ENCODE measurements at places on chromosomes 3 and 15.
A peak's percentile ranks its signal among the peaks of the same experiment; 100 is the strongest.

GRCh38 chr3:67048715-67049074 lies 50.6 kb downstream of the KBTBD8 start:
- DNase-seq: no peak

DNA sequence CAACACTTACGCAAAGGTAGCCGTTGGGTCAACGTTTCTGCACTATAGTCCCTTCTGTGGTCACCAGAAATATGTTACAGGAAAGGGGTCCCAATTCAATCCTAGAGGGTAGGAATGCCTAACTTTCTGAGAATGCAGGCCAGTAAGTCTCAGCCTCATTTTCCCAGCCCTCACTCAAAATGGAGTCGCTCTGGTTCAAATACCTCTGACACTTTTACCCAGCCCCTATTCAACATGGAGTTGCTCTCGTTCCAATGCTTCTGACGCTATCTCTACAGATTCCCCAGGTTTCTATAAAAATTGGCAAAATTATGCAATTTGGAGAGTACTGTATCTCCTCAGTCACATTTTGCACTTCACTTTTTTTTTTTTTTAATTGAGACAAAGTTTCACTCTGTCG lies 39.7 kb downstream of the ZNF445 start:
- no peak for DNase-seq

DNA sequence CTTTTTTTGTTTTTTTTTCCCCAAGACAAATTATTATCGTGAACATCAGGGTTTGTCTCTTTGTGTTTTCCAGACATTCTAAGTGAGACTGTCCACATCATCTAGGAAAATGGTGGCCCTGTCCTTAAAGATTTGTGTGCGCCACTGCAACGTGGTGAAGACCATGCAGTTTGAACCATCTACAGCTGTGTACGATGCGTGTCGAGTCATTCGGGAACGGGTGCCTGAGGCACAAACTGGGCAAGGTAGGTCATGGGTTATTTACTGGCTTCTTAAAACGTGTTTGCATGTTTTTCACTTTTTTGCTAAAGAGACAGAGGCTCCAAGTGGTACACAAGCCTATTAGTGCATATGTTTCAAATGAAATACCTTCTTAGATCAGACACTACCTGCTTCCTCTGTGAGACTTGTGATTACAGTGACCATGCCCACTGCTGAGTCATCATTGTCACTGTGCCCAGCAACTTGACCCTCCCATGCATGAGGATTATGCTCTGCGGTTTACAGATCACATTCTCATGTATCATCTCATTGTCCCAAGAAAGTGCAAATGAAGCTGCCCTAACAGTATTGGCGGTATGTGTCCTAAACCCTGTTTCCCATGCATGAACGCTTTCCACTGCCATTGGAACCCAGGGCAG lies 395.2 kb upstream of the TPM1 start:
- DNase-seq: peak; percentile 65

GRCh38 chr3:178845420-178846118 lies 226.0 kb downstream of the ZMAT3 start:
- peak; percentile 48 for DNase-seq

DNA sequence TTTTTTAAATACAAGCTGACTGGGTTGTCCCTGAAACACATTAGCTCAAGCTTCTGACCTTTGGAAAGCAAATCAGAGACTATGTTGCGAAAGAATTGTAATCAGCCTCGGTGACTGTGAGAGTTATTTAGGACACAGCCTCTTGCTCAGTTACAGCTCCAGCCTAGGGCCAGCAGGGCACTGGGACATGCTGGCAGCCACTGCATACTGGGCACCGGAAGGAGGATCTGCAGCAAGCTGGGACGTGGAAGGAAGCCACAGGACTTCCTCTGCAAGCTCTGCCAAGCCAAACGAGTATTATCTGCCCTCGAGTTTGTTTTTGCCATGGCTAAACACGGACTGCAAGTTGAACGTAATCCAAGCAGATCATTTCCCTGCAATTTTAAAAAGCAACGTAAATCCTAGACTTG lies 24.4 kb upstream of the COPG1 start:
- DNase-seq: peak; percentile 99

DNA sequence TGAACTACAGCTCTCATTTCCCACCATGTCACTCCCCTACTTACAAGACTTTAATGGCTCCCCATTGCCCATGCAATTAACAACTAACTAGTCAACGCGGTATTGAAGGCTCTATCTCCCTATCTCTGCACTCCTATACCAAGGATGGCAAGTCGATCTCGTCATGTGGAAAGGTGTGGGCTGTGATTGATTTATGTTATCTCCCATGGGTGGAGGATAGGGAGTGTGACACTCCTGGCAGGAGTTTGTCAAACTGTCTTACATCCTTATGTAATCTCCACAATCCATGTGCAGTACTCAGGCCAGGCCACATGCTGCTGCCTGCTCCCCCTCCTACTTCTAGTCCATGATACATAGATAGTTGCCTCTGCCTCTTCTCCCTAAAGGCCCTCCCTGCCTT lies 3.2 kb upstream of the RORA start:
- DNase-seq: no peak

GRCh38 chr15:35061161-35061824 lies 23.8 kb downstream of the NANOGP8 start:
- peak; percentile 24 for DNase-seq

- DNase-seq: peak; percentile 71
Observed at GRCh38 chr3:146326875-146327543, 76.1 kb upstream of the PLSCR4 start.

DNA sequence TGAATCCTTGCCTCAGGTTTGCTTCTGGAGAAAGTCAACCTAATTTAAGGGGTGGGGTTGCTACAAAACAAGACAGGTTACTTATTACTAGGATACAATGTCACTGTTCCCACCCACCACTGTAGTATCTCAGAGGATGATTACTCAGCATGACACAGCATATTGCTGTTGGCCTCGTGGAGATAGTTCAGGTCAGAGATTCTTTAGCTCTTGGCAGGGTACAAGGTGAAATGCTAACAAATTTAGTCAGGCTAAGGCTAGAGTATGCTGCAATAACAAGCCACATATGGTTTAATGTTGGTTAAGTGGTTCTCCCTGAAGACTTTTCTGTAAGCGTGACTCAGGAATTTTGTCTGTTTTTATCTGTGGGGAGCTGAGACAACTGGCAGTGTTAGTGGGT lies 161.8 kb downstream of the EDEM1 start:
- DNase-seq: no peak

DNA sequence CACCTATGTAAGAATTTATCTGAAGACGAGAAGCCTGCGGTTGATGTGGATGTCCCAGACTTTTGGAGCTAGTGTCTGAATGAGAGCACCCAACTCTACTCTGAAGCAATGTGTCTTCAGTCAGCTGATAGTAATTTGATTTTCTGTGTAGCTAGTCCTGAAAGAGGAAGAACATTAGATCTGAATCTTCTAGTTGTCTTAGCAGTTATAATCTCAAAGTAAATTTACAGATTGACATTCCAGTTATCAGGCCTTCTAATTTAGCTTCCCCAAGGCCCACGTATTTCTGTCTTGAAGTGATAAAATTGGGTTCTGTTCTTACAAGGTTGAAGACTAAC lies 1.5 kb downstream of the TCAIM start:
- DNase-seq: no peak

DNA sequence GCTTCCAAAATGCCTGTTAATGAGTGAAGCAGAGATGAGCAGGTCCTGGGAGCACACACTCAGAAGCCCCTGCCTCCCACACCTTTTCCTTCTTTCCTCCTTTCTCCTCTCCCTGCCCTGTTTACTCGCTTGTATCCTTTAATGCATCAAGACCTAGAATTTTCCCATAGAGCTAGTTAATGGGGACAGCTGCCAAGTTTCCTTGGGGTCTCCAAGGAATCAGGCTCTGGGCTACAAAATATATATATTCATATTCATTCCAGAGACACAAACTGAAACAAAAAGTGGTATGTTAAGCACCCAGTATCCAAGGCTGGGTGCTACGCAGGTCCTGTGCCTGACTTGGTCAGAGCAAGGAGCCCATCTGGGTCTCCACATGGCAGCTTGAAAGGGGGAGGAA lies 235.6 kb downstream of the MYRIP start:
- DNase-seq: no peak

DNA sequence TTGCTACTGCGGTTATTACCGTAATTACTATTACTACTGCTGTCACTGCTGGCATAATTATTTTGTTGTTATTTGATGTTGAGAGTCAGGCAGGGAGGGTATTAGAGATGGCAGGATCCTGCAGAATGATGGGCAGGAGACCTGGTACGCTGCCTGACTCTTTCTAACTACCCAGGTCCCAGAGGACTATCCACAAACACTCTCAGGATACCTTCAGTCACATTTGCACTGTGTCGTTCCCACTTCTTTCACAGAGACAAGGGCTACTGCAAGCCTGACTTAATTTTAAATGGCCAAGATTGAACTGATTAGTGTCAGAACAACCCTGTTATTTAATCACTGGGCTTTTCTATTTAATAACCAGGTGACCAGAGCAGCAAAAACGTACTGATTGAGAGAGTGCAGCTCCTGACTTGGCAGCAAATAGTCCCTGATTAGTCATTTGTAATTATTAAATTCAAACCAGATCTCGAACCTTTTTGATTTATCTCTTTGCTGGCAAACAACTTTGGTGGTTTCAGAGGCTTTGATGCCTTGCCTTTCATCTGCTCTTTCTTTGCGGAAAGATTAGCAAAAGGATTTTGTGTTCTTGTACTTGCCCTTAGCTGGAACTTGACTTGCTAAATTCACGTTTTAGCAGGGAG lies 88.8 kb upstream of the ARHGEF3 start:
- no peak for DNase-seq

DNA sequence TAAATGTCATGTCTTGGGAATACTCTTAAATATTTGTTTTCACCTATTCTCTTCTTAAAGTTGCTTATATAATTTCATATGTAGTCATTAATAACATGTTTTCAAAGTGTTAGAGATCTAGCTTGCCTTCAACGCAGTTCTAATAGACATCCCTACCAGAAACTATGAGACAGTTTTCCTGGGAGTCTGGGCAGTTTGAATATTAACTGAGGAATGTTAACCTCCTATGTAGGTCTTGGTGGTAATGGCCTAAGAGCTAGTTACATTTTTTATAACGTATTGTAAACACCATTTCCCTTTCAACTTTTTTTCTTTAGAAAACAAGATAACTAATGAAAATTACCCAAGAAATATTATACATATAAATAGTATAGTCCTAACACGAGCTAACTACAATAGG lies 328.2 kb downstream of the TIGIT start:
- no peak for DNase-seq

DNA sequence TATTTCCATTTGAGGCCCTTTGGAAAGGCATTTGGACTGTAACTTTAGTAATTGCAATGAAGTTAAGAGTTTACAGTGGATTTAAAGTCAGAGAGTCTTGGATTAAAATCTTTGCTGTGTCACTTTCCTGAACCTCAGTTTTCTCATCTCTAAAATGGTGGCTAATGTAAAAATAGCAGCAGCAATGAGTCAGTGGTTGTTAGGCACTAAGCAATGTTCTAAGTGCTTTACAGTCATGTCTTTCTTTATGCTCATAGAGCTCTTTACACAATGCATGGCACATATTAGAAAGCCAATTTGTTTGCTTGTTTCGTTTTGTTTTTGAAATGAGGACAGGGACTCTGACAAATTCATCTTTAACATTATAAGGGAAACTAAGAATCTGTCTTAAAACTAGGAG lies 222.7 kb upstream of the DNAJC19 start:
- no peak for DNase-seq

DNA sequence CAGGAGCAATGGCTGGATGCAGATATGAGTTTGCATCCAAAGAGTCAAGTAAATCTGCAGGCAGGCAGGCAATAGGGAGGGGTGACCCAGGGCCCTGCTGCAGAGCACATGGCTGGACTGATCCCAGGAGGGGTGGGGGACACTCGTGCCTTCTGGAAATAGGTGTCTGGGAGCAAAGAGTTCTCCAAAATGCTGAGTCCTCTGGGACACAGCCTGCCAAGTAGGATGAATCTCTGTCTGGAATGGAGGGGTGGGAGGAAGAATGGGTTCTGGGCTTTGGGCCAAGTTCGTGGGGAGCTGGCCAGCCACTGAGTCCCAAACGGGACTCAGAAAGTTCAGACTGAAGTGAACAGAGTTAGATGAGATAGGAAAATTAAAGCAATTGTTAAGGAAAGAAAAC lies 214.5 kb downstream of the MTHFS start:
- peak; percentile 75 for DNase-seq

DNA sequence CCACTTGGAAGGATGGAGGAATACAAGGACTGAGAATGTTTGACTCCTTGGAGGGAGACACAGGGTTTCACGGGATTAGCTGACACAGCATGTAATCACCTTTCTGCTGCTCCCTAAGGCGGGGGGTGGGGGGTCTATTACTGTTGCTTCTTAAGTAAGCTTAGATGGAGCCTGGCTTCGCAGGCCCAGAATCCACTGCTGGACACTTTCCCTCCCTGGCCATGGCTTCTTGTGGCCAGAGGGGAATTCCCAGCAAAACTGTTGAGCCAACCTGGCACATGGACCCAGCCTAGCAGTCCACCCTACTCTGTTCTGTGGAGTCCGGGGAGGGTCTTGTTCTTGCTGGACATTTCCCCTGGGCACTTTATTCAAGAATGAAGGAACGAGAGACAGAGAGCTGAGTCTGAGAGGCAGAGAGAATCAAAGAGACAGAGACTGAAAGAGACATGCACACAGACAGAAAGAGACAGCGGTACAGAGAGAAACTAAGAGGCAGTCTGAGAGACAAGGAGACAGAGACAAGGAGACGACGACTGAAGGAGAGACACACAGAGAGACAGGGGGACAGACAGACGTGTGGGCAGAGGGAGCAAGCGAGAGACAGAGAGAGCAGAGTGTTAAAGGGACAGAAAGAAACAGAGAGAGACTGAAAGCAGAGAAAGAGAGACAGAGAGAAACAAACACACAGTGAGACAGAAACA lies 55.6 kb upstream of the DLG1 start:
- no peak for DNase-seq

GRCh38 chr3:13515786-13516759 lies 32.9 kb upstream of the FBLN2 start:
- peak; percentile 41 for DNase-seq

DNA sequence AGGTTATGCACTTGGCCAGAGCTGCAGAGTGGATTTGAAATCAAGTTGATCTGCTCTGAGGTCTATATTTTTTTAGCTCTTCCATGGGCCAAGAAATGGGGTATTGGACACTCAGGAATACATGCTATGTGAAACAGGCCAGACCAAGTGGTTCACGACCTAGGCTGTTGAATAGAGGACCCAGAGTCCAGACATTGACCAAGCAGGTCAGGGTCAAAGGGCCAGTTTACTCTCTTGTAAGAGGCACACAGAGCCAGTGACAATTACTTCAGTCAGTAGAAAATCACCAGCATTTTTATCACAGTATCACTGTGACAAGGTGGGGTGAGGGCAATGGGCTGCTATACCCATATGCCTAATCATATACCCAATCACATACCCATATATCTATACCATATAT lies 320.6 kb upstream of the RORA start:
- no peak for DNase-seq

GRCh38 chr3:8641472-8641871 lies 3.1 kb downstream of the SSUH2 start:
- no peak for DNase-seq
